ENCODE measurements at places on chromosomes 2 and 18.

DNA sequence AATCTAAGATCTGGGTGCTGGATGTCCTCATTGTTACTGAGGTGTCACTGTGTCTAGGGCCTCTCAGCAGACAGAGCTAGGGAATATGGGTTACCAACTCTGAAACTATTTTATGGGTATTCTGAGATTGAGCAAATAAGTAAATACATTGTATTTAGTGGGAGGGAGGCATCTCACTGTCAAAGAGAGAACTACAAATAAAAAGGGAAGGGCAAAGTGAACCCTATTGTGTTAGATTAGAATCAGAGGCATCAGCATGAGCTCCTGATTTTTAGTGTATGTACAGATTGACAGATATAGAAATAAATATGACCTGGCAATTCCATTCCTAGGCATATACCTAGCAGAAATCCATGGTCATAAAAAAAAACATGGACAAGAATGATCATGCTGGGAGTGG, 33.9 kb upstream of the RAB6C start:
- no peak for DNase-seq

- peak; percentile 84 for DNase-seq
Measured at GRCh38 chr2:196176142-196176738, 4.9 kb upstream of the STK17B start.

- no peak for DNase-seq
Measured at GRCh38 chr2:14552286-14552685, 80.2 kb upstream of the LRATD1 start.

DNA sequence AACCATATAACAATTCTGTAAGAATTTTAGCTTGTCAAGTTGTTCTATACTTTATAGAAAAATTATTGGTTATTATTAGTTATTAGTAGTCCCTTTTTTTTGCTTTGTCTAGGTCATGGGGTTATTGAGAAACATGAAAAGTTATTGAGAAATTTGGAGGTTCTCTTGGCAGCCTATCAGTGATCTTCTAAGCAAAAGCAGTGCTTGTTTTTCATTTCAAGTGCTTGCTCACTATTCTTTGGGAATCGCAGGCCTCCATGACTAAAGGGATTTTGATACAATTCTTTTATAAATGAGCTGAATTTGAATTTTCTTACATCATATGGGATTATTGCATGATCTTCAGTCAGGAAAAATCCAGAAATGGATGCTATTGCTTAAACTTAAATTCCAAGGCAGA, 25.8 kb downstream of the PLEKHA3 start:
- DNase-seq = no peak

- DNase-seq = no peak
Measured at GRCh38 chr2:65046633-65047407, 9.4 kb upstream of the CEP68 start.

- DNase-seq = no peak
Measured at GRCh38 chr18:6069539-6069938, 174.2 kb upstream of the TMEM200C start.

DNA sequence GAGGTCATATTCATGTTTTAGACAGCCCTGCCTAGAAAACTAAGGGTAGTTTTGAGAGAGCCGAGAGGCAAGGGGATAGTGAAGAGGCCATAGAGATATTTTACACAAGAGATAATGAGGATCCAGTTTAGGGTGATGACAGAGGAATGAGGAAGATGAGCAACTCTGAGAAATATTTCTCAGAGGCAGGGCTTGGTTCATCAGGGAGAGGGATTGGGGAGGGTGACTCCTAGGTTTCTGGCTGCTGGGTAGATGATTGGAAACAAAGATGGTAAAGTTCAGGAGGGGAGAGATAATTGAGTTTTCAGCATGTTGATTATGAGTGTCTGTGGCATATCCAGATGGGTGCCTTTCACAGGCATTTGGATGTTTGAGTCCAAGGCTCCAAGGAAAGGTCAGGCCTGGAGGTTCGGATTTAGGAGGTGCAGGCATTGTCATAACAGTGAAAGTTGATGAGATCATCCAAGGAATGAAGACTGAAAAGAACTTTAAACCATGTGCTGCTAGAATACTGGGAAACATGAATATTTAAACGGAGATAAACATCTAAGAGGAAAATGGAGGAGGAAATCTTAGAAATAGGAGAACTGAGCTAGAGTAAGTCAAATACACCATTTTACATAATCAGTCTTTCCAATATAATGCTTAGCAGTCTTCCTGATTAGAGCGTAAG, 7.4 kb downstream of the MYL12B start:
- DNase-seq = no peak

DNA sequence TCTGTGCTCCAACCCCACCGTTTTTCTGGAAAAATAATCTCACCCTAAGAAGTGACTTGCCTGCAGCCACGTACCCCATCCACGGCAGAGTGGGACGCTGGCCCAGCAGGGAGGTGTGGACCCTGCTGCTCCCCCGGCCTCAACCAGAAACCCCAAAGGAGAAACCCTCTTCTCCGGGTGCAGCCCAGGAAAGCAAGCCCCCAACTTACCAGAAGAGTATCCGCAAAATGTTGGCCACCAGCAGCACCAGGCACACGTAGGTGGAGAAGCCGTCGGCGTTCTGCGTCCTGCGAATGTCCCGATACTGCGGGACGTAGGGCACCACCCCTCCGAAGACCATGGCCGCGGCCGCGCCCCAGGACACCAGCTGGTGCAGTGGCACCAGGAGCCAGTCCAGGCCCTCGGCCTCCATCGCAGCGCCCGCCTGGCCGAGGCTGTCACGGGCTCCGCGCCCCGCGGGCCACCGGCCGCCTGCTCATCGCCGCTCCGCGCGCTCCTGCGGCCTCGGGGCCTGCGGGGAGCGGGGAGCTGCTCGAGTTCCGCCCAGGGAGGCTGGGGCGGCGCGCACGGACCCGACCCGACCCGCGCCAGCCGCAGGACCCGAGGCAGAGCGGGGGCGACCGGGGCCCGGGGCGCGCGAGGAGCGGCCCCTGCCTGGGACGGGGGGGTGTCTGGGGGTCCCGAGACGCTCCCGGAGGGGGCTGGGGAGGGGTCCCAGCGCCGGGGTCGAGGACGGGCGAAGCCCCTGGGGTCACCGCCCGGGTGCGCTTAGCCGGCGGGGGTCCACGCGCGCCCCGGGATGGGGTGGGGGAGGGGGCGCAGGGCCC, 725 bp downstream of the SLC66A2 start:
- DNase-seq = peak; percentile 44

DNA sequence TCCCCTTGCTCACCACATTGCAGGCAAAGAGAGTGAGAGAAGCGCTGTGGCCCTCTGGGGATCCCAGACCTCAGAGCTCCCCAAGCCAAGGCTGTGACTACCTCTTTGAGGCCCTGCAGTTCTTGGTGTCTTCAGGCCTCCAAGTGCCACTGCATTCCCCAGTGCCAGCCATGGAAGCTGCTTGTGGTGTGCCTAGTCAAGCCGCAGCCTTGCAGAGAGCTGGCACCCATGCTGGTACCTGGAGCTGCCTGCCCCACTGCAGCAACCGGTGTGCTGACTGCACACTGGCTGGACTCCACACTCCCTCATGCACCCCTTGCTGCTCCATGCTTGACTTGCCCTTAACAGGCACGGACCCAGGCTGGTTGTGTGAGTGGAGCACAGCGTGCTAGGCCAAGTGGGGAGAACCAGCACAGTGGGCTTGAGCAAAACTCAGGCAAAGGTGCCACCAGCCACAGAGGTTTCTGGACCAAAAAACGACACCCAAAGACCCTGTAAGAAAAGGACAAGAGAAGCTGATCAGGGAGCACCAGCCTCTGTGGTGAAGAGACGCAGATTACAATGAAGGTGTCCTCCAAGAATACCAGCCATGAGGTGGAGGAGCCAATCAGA, 113.5 kb upstream of the TMEM18 start:
- no peak for DNase-seq

DNA sequence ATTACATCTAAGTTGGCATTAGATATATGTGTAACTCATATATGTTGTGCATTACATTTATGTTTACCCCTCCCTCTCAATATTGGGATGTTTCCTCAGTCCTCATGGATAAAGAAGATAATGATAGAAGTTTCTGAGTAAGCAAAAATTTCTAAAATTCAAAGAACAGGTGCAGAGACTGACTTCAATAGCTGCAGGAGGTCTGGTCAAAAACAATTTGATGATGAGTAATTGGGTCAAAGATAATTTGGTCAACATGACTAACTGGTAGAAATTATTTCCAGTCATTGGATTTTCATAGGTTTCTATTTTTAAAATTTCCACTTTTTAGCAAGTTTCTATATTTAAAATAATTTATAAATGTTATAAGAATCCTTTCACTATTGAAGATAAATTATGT, 1130.9 kb upstream of the SLC39A10 start:
- no peak for DNase-seq

GRCh38 chr2:120777170-120777751, 41.6 kb downstream of the GLI2 start:
- DNase-seq = no peak

DNA sequence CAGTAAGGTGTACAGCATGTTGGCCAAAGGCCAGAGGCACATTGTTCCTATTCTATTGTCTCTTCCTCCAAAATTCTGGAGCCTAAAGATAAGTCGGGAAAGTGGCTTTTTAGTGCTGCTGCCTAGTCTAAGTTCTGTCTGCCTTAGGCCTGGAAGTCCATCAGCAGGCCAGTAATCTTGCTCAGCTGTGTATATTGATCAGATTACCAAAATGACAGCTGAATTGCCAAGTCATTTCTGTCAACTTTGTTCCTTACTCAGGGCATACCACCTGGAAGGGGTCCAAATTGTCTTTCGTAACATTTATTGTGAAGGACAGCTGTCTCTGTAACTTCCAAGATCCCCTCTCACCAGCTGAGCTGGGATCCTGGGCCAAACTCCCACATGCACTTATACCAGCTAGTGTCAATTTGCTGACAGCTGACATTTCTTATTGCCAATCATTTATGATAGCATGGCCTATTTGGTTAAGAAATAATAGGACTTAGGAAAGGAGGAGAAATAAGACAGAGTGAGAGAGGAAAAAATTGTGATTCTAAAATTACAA, 116.8 kb upstream of the FSHR start:
- no peak for DNase-seq

DNA sequence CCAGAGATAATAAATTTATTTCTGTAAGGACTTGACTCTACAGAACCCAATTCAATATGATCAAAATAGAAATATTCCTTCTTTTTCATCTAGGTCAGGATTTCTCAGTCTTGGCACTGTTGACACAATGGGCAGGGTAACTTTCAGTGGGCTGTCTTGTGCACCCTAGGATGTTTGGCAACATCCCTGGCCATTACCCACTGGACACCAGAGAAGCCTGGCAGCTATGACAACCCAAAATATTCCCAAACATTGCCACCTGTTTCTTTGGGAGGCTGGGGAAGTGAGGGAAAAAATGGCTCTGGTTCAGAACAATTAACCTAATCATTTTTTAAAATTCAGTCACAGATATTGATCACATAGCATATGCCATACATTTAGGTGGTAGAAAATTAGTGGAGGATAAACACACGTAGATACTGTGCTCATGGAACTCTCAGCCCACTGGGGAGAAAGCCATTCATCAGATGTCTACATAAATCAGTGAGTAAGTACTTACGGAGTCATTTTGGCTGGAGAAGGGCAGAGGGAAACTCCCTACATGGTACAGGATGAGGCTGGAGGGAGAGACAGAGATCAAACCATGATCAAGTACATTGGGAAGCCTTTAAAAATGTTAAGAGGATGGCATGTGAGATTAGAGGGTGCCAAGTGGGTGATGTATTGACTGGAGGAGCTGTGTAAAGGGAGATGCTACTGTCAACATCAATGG, 718 bp upstream of the TNP1 start:
- no peak for DNase-seq

DNA sequence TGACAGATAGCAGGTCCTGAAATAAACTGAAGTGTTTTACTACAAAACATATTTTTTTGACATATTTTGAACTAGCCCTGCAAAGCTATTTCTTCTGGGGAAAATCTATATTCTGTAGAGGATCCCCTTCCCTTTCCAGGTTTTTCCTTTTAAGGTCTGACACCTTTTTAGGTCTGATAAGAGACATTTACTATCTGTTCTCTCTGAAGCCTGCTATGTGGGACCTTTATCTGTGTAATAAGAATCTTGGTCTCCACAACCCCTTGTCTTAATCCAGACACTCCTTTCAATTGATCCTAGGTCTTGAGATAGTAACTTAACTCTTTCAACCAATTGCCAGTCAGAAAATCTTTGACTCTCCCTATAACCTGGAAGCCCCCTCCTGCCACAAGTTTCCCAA, 5.5 kb upstream of the PDK1 start:
- no peak for DNase-seq

- DNase-seq = no peak
Measured at GRCh38 chr2:140410695-140411094, 1630.5 kb upstream of the NXPH2 start.

DNA sequence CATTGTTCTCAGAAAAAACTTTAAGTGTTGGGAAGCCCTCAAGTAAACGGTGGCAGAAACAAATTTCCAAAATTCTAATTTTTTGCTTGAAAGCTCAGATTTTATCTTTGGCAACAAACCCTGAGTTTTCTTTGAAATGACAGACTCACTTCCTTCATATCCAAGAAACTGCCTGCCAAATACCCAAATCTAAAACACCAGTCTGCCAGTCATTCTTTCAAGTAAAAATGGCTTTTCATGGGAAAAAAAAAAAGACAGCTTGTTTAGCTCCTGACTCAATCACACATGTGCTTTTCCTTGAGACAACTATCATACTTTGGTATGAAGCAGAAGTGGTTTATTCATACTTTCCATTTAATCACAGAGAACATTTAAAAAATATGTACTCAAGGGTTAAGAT, 40.6 kb upstream of the CSRNP3 start:
- DNase-seq = no peak

All from activated T-cell treated with anti-CD3 and anti-CD28 coated beads, Interleukin-2, amount 50 U/mL, for 1 hour (primary cell).